ENCODE measurements at places on chromosomes 2 and 18.

GRCh38 chr18:30135938-30136337 is 906.6 kb downstream of the DSC3 start:
- DNase-seq, result no peak

GRCh38 chr18:14961991-14962390 is 214.0 kb downstream of the ANKRD30B start:
- DNase-seq, result no peak

GRCh38 chr2:45009303-45009927 is at the start of gene SIX2:
Gene SIX2 (minus strand): TSS chr2:45009452. CDS start chr2:45009110, 342 bp downstream.
- DNase-seq, result no peak

DNA sequence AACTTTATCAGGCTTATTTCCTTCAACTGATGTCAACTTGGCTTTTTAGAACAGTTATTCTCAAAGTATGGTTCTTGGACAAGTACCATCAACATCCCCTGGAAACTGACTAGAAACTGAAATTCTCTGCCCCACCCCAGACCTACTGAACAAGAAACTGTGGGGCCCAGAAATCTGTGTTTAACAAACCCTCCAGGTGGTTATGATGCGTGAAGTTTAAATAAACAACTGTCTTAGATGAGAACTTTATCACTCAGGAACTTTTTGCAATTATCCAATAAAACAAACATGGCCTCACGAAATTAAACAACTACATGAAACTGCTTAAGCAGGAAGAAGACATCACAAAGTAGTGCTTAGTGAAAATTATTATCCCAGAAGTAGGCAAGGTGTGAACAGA is 4.4 kb downstream of the HIBCH start:
- no peak for DNase-seq

DNA sequence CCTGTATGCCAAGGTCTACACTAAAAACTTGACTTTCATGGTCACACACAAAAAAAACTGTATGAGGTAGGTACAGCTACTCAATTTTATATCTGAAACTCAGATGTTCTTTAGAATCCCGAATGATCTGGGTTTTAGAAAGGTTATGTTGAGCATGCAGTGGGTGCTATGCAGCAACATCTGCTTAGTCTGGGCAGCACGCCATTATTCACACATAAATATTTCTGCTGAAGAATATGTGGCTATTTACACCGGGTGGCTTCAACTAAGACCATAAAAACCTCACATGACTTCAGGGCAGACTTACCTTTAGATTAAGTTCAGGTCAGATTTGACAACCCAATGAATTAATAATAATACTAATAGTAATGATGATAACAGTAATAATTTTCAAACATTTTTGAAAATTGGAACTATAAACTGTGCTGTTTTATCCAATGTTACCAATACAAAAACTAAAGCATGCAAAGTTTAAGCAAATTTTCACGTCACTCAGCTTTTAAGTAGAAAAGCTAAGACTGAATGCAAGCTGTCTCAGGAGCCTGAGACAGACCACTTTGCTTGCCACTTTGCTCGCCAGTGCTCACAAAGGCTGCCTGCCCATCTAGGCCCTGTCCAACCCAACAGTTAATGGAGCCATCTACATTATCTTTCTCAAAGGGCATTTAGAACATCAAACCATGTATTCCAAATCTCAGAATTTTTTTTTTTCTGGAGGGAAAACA is 292.0 kb downstream of the CNTNAP5 start:
- no peak for DNase-seq

DNA sequence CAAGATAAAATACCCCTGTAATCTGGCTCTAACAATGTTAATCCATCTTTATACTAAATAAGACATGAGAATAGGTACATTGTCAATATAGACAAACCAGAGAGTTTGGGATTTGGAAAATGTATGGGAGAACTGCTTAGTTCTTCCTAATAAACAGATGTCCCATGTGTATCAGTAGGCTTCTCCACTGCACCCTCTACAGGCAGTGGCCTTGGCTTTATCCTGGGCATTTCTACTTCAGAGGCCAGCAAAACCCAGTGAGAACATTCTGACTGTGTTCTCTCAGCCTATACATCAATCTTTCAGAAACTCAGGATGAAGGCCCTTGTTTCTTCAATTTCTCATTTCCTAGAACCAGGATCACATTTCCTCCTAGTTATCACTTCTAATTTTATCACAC is 1167.5 kb upstream of the ACVR2A start:
- no peak for DNase-seq

DNA sequence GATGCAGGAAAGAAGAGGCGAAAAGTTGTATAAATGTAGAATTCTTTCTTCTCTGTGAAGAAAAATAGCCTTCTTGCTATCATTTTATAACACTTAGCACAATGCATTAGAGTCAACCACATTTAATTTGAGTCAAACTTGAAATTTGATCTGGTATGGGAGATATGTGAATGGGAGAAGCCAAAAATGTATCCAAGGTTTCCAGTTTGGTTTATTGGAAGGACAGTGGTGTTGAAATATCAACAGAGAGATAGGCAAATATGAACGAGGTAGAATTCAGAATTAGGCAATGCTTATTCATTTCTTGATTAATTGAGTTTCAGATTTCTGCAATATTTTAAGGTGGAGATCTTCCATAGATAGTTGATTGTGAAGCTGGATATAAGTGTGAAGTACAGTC is 991.9 kb upstream of the CHAC2 start:
- no peak for DNase-seq

- DNase-seq, result no peak
These were observed 2.5 kb upstream of the GBX2 start for GRCh38 chr2:236170590-236171165.

DNA sequence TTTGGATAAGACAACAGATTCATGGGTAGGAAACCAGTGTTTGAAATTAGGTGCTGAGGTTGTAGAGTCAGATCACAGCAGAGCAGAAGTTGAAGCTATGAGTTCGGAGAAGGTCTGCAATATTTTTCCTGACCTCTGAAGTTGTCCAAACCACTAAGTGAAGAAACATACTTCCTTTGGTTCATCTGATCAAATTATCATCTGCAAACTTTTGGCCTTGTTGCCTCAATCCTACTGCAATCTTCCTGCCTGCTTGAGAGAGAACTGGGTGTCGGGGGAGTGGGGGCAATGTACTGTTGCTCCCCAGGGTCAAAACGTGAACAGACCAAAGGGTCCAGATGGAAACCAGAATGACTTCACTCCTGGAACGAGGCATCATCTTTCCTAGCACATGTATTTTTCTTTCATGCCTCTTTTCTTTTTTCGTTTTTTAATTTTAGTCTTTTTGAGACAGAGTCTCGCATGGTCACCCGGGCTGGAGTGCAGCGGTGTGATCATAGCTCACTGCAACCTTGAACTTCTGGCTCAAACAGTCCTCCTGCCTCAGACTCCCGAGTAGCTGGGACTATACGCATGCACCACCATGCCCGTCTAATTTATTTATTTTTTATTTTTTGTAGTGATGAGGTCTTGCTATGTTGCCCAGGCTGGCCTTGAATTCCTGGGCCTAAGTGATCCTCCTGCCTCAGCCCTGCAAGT is 42.7 kb downstream of the RAB31 start:
- DNase-seq, result no peak

DNA sequence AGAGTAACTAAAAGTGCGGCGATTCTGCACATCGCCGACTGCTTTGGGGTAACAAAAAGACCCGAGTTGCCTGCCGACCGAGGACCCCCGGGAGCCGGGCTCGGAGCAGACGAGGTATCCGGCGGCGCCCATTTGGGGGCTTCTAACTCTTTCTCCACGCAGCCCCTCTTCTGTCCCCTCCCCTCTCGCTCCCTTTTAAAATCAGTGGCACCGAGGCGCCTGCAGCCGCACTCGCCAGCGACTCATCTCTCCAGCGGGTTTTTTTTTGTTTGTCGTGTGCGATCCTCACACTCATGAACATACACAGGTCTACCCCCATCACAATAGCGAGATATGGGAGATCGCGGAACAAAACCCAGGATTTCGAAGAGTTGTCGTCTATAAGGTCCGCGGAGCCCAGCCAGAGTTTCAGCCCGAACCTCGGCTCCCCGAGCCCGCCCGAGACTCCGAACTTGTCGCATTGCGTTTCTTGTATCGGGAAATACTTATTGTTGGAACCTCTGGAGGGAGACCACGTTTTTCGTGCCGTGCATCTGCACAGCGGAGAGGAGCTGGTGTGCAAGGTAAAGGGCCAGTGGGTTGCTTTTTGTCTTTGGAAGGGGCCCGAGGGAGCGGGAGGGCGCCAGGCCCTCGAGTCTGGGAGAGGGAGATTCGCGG is 1.4 kb downstream of the TRIB2 start:
- DNase-seq, result peak; percentile 21

GRCh38 chr2:214542866-214543265 is 132.0 kb downstream of the VWC2L start:
- no peak for DNase-seq

DNA sequence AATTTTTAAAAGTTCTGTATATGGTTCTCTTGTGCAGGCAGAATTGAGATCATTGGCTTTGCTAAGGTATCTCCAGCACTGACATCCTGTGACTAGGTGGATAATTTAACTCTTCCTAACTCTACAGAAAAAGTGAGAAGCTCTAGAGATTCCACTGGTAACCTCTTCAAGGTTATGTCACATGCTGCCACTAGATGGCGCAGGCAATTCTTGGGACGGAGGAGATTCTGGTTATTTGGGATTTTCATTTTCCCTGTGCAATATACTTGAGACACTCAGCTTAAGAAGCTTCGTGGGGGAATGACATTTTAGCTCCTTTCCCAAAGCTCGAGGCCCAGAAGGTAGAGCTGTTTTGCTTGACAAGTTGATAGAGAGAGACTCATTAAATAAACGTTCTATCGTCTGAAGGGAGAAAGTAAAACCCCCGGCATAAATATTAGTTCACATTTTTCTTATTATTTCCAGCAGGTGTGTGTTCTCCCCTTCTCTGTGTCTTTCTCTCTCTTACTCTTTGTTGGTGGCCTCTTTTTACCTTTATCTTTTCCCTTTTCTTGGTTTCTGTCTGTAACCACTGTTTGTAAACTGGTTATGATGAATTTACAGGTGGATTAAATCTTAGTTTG is 26.6 kb upstream of the LANCL1 start:
- no peak for DNase-seq

DNA sequence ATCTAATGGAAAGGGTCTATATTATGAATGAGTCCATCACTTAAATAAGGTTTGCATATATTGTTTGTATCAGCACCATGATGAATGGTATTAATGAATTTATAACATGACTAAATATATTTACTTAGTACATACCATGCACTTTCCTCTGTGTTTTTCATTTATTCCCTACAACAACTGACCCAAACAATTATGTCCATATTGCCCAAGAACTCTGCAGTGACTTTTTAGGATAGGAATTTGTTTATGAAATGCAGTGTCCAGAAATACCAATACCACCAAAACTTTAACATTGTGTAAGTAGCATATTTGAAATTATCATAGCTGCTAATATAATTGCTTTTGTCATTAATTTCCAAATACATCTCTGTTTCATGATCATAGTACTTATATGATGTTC is 119.7 kb downstream of the WDR7 start:
- DNase-seq, result no peak

DNA sequence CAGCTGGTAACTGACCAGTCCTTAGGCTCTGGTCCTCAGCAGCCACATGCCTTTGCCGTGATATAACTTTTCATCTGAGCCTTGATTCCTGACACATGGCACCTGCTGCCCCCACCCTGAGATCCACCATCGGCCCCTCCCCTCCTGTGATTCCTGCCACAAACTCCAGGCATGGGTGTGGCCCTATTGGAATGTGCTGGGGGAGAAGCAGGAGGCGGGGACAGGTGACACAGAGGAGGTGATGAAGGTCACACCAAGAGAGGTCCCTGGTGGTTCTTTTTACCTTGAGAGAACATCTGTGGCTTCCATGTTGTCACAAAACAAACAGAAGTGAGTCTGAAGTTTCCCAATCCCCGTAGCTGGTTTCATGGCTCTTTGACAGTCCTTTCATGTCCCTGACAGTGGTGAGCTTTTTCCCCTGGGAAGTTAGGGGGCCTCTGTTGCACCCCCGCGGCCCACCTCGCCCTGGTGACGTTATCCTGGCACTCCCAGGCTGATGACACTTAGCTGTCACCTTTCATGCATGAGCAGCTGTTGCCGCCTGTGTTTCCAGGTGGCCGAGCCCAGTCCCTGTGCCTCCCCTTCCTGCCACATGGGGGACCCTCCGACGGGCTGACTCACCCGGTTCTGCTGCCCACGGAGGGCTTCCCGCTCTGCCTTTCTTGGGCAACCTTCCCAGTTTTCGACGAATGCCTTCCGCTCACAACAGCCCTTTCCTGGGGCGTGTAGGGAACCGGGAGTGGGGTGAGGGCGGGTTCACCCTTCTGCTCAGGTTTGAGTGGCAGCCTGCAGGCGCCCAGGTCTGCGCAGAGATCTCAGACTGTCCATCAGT is 66.3 kb upstream of the GLI2 start:
- DNase-seq, result no peak

DNA sequence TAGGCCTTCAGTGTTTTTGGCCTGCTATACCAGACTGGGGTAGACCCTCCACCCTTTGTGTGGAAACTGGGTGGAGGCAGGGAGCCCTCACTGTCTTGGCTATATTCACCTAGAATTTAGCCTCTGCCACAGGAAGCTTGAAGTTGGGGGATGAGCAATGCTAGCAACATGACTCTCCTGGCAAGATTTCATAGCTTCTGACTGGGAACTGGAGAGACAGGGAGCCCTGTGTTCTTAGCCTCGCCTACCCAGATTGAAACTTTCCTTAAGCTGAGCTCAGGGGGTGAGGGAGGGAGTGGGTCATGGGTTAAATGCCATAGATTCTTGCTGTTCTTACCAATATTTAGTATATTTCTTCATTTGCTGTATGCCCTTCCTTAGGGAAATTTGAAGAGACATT is 46.8 kb upstream of the FAM98A start:
- no peak for DNase-seq

- no peak for DNase-seq
These were observed 41.5 kb downstream of the ARHGAP25 start for GRCh38 chr2:68776124-68776523.

GRCh38 chr2:67877301-67877700 is 185.5 kb downstream of the C1D start:
- no peak for DNase-seq

DNA sequence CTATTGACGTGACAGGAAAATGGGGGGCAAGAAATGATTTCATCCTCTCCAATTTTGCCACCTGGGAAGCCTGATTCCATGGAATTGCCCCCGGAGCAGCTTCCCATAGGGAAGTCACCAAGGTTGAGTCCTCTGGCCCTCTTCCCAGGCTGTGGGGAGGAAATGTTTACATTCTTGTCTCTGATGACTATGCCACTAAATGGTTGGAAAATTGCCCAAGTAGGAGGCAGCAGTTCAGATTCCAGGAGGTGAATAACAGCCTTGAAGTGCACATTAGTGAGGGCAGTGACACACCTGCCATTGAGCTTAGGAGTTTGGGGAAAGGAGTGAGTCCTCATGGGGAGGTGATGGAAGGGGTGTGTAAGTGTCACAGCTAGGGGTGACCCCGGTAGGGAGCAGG is 449.2 kb upstream of the DCC start:
- DNase-seq, result no peak

- no peak for DNase-seq
These were observed 126.8 kb downstream of the CDH20 start for GRCh38 chr18:61459896-61460648.
